Testis (tissue), 5 donors: ENCODE measurements at places on chromosomes 11 and 22. TPM values are rescaled to one million over a fixed set of nuclear protein-coding genes. Genes with fewer than 3 reads are reported as not detected.

The KCNJ1 gene
- 0.24 TPM for total RNA-seq

The MOV10L1 gene
- 48.4 TPM for total RNA-seq

The CYP2D6 gene
- total RNA-seq, result 2.0 TPM

The TMEM191C gene
- 54.4 TPM for total RNA-seq

The TRIM34 gene
- total RNA-seq, result 6.5 TPM

The OR8D4 gene
- 5.6 TPM for total RNA-seq

The EPS8L2 gene
- total RNA-seq, result 27.3 TPM

The POU2F3 gene
- total RNA-seq, result 0.16 TPM

The OR56B1 gene
- 0.25 TPM for total RNA-seq

The CTTN gene
- total RNA-seq, result 377 TPM

The CFAP300 gene
- 28.9 TPM for total RNA-seq

The CFL1 gene
- total RNA-seq, result 570 TPM

The RFPL3 gene
- 2.6 TPM for total RNA-seq

The THAP7 gene
- 75.8 TPM for total RNA-seq

The OR52N2 gene
- not detected for total RNA-seq

The CATSPER1 gene
- total RNA-seq, result 12.5 TPM

The OSM gene
- not detected for total RNA-seq

The GGTLC3 gene
- total RNA-seq, result 0.68 TPM

The TYR gene
- 0.25 TPM for total RNA-seq

The FGF3 gene
- 0.50 TPM for total RNA-seq

The DDX25 gene
- total RNA-seq, result 46.4 TPM

The APOC3 gene
- total RNA-seq, result 0.81 TPM

The LRP5 gene
- total RNA-seq, result 20.6 TPM

The FJX1 gene
- total RNA-seq, result 2.8 TPM

The TYMP gene
- total RNA-seq, result 12.5 TPM

The LMNTD2 gene
- total RNA-seq, result 59.9 TPM

The GPR83 gene
- 0.74 TPM for total RNA-seq

The ANO1 gene
- 25.4 TPM for total RNA-seq

The CCDC87 gene
- total RNA-seq, result 14.4 TPM

The ARHGEF17 gene
- total RNA-seq, result 50.1 TPM
